CD4-positive, CD25-positive, alpha-beta regulatory T cell (primary cell): ENCODE measurements at places on chromosomes 1 and 21.

- no peaks in the 10 kb centered on the region for H3K27me3 ChIP-seq
- no peak for DNase-seq
- no peak overlapping the region for H3K4me3 ChIP-seq
- H3K36me3 ChIP-seq: no peaks in the 10 kb centered on the region
- H3K27ac ChIP-seq: no peak overlapping the region
These were observed 5.0 kb downstream of the AGT start for GRCh38 chr1:230708631-230709580.

DNA sequence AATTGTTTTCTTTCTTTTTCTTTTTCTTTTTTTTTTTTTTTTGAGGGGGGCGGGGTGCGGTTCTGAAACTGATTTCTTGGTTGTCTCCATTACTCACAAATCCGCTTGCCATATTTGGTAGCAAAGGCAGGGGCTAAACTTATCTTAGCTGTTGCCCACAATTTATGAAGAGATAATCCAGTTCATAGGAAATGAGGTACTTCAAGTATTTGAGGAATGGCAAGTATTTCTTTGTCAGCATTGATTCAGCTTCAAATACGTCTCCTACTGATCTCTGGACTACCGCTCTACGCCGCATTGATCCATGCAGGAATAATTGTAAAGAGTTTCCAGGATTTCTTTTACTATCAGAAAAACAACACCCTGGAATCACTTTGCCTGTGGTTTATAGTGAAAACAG, 289.2 kb upstream of the DPYD start:
- no peaks in the 10 kb centered on the region for H3K4me1 ChIP-seq
- no peaks in the 10 kb centered on the region for H3K27me3 ChIP-seq
- H3K27ac ChIP-seq: no peak overlapping the region

GRCh38 chr1:107047602-107048001, 8.9 kb upstream of the PRMT6 start:
- H3K4me1 ChIP-seq: no peaks in the 10 kb centered on the region
- no peak for DNase-seq
- H3K36me3 ChIP-seq: no peaks in the 10 kb centered on the region
- H3K27ac ChIP-seq: no peak overlapping the region

- H3K27me3 ChIP-seq: no peaks in the 10 kb centered on the region
- peaks cover 72% of the 10 kb centered on the region for H3K4me1 ChIP-seq
- no peak overlapping the region for H3K4me3 ChIP-seq
- H3K36me3 ChIP-seq: peaks cover 18% of the 10 kb centered on the region
- DNase-seq: peak; percentile 22
These were observed 13.7 kb downstream of the ZBTB7B start for GRCh38 chr1:155016231-155016831.

- no peak overlapping the region for H3K27ac ChIP-seq
- no peak overlapping the region for H3K4me3 ChIP-seq
- H3K36me3 ChIP-seq: no peaks in the 10 kb centered on the region
- H3K27me3 ChIP-seq: peaks cover 3% of the 10 kb centered on the region
These were observed 6.2 kb downstream of the KRTAP10-12 start for GRCh38 chr21:44702973-44703730.
